ENCODE measurements at places on chromosomes 3 and 15.

DNA sequence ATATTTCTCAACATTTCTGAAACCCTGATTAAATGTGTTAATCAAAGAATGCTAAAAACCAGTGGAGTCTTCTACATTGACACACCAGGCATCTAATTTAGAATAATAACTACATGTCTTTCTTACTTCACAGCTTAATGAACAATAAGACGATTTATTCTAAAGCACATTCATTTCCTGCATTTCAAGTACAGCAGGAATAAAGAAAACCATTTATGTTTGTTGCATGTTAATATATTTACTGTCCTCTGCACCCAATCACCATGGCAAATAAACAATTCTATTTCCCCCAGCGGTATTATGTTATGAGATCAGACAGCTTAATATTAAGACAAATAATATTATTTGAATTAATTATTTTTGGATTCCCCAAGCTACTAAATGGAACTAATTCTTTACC, 1336.3 kb upstream of the CADM2 start:
- no peak for DNase-seq

GRCh38 chr3:169494982-169495381, 168.5 kb downstream of the MECOM start:
- no peak for DNase-seq

GRCh38 chr3:62226601-62227339, 146.6 kb downstream of the FEZF2 start:
- no peak for DNase-seq

- no peak for DNase-seq
These were observed 78.7 kb downstream of the PLXNA1 start for GRCh38 chr3:127061641-127062040.

DNA sequence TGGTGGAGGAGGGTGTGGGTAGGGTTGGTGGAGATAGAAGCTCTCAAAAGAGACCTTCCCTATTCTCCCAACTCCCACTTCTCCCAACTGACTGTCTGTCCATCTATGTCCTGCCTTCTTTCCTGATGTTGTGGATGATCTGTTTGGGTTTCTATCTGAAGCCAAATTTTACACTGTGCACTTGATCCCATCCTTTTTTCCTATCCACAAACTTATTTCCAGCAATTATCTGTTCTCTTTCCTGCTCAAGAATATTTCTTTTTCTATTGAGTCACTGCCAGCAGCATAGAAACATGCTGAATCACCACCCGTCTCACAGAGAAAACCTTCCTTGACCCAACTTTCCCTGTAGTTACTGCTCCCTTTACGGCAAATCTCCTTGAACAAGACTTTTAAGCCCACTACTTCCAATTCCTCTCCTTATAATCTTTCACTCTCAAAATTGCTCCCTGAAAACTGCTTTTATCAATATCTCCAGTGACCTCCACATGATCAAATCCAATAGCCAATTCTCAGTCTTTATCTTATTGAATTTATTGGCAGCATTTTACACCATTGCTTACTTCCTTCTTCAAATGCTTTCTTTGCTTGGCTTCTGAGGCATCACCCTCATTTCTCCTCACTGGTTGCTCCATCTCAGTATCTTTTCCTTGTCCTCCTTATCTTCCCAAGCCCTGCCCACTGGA, 141.2 kb upstream of the SLC7A14 start:
- no peak for DNase-seq

DNA sequence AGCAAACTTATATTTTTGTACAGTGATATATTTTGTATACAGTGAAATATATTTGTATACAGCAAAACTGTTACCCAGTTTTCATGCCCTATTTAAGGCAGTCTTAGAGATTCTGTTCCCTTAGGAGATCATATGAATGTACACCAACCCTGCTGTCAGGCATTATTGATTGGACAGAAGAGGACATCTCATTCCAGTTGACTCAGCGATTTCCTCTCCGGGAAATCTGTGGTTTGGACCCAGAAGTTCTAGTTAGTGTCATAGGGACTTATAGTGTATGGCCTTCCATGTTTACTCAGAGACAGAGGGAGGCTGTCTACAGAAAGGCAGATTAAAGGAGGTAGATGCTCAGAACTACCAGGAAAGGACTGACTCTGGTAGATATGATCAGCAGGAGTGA, 318.8 kb upstream of the KCNMB2 start:
- DNase-seq: no peak

DNA sequence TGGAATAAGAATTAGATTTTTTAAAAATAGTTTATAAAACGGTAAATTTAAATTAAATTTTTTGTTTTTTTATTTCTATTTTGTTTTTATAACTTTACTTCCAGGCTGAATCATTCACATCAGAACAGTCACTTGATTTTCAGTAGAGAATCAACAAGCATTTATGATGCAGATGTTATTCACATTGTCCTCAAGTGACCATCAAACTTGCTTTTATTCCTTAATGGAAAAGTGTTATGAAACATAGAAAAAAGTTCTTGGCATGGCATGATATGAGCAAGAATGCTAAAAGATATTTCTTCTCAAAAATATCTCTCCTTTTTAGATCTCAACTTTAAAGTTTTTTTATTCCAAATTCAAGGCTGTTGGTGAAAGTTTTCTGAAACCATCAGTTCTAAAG, 70.9 kb upstream of the TGFBR2 start:
- no peak for DNase-seq

DNA sequence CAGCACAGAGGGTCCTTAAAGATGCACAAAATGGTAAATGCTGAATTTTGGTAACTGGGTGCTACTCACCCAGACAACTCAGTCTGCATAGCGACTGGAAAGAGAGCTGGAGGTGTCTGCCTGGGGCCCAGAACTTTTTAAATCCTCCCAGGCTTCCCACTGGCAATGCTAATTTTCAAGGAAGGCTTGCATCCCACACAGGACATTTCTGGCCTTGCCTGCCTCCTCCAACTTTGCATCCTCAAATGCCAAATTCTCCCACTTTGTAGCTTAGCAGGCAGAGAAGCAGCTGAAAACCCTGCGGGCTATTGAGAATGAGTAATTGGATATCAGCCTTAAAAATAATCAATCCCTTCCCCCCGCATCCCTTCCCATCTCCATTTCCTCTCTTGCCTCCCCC, 656.6 kb upstream of the ADAMTS9 start:
- DNase-seq: no peak

- DNase-seq: no peak
These were observed 70.6 kb upstream of the SNRK start for GRCh38 chr3:43215663-43216275.

DNA sequence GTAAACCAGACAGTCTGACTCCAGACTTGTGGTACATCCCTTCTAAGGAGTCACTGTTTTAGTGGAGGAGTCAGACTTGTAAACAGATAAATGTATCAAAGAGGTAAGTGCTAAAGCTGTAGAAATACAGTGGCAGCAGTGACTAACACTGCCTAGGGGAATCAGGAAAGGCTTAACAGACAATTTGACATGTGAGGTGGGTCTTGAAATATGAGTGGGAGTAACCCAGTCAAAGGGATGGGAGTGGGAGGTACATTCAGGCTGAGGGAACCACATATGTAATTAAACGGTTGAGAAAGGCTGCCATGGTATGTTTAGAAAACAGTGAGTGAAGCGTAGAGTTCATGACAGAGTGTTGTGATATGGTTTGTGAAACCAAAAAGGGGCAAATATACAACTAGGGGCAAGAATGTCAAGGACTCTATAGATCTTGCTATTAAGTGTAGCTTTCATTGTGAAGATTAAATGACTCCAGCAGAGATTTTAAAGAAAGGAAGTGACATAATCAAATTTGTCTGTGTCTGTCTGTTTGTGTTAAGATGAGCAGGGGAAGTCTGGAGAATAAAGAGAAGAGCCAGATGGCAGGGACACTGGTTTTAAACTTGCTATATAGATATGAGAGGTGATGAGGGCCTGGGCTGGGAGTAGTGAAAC, 11.2 kb upstream of the ALCAM start:
- DNase-seq: no peak

DNA sequence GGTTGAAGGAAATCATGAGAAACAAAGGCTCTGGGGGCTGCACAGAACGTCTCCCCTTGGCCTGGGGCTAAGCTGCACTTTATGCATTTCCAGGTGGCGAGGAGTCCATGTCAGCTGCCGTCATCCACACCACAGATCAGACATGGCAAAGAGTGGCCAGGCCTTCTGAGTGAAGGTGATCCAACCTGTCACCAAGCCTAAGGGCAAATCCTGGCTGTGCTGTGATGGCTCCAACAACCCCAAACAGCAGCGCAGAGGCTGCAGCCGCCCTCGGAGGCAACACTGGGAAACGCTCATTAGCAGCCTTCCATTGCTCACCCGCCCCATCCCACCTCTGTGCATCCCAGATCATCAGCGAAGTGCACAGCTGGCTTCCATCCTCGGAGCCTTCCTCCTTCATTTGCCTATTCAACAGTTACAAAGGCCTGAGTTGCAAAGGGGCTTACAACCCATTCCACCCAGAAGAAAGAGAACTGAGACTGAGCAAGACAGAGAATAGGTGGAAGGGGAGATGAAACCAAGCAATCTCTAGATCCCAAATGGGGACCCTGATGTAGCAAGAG, 55.7 kb downstream of the SRGAP3 start:
- no peak for DNase-seq

GRCh38 chr15:91469632-91470567, 369.8 kb downstream of the SV2B start:
- no peak for DNase-seq

DNA sequence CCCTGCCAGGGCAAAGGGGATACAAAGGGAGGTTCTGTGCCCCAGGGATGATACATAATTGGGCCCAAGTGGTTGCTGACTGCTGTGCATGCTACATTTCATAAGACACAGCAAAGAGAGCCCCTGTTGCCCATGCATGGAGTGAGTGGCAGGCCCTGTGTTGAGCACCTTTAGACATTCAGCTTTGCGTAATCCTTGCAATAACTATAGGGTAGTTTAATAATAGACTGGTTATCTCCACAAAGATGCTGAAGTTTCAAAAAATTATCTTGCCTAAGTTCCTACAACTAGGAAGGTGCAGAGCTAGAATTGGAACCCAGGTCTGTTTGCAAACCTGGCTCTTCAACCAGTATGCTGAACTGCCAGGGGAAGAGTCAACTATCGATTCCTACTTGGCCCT, 1.7 kb upstream of the OGG1 start:
- DNase-seq: no peak

DNA sequence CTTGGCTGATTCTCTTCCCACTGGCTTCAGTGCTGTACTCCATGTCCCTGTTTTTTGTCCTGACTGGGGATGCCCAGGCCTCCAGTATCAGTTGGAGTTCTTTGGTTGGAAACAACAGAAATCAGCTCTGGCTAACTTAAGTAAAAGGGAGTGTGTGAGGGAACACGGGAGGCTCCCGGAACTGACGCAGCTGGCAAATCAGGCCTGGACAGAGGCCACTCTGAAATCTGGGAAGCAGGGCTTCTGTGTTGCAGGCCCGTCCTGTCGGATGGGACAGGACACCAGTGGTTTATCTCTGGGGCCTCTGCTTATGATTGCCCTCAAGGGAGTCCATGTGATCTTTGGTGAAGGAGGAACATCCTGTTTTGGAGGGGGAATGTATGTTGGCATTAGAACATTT, 124.3 kb downstream of the CHCHD6 start:
- no peak for DNase-seq

DNA sequence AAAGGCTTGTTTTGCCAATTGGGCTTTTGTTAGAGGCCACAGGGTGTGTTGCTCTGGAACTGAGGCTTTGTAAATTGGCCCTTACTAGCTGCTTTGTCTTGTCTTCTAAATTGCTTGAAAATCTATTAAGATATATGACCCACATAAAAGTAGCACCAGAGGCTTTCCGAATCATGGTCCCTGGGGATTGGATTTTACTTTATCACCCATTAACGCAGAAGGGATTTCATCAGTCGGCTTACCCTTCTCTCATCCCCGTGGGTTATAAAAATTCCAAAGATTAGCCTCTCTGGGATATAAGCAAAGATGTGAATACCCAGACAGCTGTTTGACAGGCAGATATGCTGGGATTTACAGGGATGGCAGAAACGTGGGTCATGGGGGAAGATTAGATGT, 98.3 kb upstream of the CHL1 start:
- no peak for DNase-seq

DNA sequence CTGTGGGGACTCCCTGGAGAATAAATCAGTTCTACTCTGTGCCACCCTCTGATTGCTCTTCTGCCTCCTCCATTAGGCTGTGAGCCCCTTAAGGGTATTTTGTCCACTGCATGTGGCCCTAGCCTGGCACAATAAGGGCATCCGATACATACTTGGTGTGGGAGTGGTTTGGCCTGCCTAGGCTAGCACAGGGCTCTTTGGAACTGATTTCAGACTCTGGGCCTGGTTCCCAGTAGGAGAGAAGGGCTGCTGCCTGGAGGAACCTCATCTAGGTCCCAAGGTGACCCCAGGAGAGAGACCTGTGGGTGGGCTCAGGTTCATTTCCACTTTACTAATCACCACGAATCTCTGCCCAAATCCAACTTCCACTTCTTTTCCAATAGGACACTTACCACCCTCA, 5.3 kb upstream of the CTDSPL start:
- no peak for DNase-seq

DNA sequence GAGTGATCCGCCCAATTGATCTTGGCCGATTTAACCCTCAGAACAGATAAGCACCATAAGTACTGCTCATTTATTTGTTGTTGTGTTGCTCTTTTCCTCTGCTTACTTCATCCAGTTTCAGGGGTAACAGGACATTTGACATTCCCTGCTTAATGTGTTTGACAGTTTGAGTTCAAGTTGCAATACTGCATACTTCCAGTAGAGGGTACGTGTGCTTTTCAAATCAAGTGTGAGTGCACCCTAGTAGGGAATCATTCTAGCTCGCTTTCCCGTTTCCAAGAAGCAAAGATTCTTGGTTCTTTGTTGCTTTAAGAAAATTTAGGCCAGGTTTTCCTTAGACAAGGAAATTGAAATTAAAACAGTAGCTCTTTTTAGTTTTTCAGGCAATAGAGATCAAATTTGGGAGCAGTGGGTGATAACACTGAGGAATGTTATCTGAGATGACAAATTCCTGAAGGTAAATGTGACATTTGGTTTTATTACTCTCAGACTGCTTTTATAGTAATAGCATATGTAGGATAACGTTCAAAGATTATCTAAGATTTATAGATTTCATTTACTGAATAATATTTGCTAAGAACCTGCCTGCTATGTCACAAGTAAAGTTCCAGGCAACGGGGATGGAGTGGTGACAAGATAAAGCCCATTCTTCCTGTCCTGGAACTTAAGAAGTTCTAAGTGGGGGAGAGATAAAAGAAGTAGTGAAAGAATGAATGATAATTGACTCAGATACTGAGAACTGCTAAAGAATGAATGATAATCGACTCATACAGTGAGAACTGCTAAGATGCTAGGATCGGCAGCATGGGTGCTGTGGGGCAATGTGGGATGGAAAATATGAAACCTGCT, 73.3 kb downstream of the SYNPR start:
- no peak for DNase-seq

Data from cortex of kidney (tissue), 1 donor.